Left renal cortex interstitium (tissue), 4 donors: ENCODE measurements at places on chromosomes 5 and 9. TPM values are rescaled to one million over a fixed set of nuclear protein-coding genes. Genes with fewer than 3 reads are reported as not detected.

DNA sequence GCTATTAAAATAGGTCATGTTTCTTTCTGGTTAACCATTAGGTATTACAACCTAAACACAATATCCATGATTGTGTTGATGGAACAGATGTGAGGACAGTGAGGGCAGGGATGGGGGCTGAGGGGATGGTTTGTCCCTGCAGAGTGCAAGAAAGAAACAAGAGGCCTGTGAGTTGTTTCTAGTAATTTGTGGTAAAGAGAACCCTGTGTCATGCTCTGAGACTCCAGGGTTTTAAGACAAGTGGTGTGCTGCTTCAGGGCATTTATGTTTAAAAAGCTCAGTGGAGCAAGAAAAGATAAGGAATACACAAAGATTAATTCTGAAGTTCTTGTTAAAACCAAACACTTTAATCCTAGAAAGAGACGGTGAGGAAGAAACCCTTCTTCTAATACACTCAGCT is 656.5 kb downstream of the TLE1 start:
- no peak for DNase-seq

GRCh38 chr5:5738797-5739489 is 316.5 kb downstream of the ICE1 start:
- DNase-seq, result no peak

- no peak for DNase-seq
These were observed 866.5 kb upstream of the DMAC1 start for GRCh38 chr9:8666060-8666459.

- DNase-seq, result no peak
These were observed 135.5 kb upstream of the CPEB4 start for GRCh38 chr5:173752653-173753052.

Gene BAAT
- polyA plus RNA-seq, result 0.29 TPM

Gene TMOD1
- 1.4 TPM for polyA plus RNA-seq

Gene CCDC171
- polyA plus RNA-seq, result 5.5 TPM

Gene PCDHA1
- 0.07 TPM for polyA plus RNA-seq

Gene PTGS1
- 7.2 TPM for polyA plus RNA-seq
